ENCODE measurements at places on chromosomes 2 and 18.

DNA sequence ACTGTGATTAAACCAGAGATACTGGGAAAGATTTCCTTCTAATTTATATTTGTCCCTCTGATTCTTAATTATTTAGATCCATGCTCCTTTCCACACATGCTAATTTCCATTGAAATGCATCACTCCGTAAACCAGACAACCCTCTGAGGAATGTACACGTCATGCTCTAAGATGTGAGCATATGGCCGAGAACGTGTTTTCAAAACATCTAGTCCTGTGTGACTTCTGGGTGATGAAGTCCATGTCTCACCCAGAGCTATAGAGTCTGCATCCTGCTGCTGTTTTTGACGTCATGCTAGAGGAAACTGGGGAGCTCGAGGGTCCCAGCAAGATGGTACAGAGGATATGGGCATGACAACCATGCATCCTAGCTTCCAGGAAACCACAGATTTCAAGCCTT, 53.6 kb downstream of the CAPN13 start:
- DNase-seq, result no peak

- DNase-seq, result no peak
Observed at GRCh38 chr2:173355866-173356508, 1.3 kb downstream of the CDCA7 start.

GRCh38 chr2:148932536-148932935, 57.5 kb downstream of the KIF5C start:
- no peak for DNase-seq

GRCh38 chr2:191976436-191976835, 129.5 kb upstream of the CAVIN2 start:
- no peak for DNase-seq

- DNase-seq, result no peak
Observed at GRCh38 chr2:1988049-1988448, 243.7 kb upstream of the PXDN start.

DNA sequence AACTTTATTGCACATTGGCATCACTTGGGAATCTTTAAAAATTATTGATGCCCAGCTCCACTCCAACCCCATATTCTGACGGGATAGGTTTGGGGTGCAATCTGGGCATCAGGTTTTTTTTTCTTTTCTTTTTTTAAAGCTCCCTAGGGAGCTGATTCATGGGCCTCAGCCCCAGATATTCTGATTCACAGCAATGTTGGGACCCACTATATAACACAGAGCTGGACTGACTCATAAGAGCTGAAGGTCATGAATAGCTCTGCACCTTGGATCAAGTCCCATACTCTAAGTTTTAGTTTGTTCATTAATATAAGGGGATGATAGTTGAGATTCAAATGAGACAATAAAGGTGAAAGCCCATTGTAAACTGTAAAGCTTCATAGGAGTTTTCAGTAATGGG, 191.1 kb upstream of the REV1 start:
- no peak for DNase-seq

DNA sequence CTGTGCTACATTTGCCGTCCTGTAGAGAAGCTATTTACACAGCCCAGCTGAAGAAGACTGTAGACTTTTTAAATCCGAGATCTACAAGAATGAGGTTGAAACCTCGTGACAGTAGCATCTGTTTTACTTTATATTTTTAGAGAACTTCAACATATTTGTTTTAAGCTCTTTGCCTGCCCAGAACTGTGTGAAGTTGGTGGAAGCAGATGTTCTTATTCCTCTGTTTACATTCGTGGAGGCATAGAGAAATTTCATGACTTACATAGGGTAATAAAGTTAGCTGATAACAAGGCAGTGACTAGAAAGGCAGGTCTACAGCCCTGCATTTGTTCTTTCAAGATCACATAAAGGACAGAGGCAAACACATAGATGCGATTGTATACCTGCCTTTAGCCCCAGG, 47.0 kb upstream of the MAP3K20 start:
- DNase-seq, result no peak

- no peak for DNase-seq
Observed at GRCh38 chr2:138515092-138515491, 13.5 kb downstream of the SPOPL start.

- no peak for DNase-seq
Observed at GRCh38 chr2:44167311-44167907, 1.3 kb upstream of the PPM1B start.

DNA sequence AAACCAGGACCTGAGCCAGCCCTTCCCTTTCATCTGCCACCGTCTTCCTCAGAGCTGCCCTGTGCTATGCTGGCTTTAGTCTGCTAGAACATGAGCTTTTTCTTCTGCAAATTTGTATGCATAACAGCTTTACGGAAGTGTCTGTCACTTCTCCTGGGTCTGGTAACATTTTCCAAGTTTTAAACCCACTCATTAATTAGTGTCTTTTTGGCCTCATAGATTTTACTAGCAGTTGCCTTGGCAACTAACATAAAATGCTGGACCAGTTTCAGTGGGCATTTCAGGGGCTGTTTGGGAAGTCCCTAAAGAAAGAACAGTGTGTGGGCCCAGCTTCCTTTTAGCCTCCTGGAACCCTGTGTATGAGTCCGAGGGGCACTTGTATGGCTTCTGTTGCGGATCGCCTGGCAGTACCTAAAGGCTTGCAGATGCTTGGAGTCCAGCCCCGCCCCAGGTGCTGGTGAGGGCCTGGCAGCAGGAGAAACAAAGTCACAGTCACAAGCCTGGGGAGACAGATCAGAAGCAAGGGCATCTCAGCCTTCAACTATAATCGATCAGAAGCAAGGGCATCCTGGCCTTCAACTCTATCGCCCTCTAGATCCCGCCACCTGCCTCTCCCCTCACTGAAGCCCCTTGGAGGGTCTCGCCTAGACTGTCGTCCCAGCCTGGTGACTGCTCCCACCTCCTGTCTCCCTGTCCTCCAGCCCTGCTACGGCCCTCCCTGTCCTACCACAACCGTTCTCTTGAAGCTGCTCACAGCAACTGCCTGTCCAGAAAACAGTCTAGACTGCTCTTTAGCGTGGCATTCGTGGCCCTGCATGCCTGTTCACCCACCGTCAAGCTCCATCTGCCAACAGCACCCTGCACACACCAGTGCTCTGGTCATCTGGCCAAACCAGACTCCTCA, 36.8 kb upstream of the MAPRE3 start:
- DNase-seq, result no peak

DNA sequence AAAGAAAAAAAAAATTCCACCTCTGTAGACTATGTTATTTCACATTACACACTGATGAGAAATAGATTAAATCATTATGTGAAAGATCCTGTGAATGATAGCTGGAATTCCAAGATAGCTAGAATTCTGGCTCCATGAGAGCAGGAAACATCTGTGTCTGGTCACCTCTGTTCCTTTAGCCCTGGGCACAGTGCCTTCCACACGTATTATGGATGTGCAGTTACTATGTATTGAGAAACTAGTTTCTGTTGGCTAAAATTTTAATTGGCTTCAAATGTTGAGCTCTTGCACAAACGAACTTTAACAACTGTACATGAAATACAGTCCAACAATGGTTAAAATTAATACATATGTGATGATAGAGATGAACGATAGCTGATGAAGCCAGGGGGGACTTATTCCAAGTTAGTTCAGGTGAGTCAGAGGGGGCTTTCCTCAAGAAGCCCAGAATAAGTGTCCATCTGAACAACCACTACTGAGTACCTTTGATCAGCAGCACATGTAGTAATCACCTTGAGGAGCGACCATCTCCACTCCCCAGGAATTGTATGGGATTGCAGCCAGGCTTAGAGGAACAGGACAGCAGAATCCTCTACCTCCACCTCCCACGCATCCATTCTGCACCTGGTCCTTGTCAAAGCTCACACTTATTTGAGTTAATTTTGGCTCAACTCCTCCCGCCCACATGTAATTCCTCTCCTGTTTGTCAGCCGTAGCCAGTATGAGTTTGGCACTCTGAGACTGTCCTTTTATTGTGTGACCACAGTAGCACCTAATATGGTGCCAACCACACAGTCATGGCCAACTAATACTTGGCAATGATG, 68.6 kb downstream of the NABP1 start:
- no peak for DNase-seq

GRCh38 chr2:106695919-106696318, 190.0 kb downstream of the ST6GAL2 start:
- DNase-seq, result no peak
